ENCODE measurements at places on chromosomes 1 and 21.

GRCh38 chr1:50917138-50918137, 42.6 kb downstream of the FAF1 start:
- no peak for DNase-seq

DNA sequence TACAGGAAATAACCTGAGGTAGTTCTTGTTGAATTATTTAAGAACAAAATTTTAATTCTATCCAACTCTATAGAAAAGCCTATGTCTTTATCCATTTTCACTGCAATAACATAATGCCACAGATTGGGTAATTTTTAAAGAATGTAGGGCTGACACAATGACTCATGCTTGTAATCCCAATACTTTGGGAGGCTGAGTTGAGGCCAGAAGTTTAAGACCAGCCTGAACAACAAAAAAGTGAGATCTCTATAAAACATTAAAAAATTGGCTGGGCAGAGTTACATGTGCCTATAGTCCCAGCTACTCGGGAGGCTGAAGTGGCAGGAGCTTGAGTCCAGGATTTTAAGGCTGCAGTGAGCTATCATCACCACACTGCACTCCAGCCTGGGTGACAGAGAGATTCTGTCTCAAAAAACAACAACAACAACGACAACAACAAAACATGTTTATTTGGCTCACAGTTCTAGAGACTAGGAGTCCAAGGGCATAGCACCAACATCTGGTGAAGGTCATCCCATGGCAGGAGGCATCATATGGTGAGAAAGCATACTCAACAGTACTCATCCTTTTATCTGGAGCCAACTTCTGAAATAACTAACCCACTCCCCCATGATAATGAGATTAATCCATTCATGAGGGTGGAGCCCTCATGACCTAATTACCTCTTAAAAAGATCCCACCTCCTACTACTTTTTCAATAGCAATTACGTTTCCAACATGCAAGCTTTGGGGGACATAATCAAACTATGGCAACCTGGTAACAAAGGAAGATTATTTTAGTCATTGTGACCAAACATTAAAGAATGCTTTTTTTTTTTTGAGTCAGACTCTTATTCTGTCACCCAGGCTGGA, 59.6 kb downstream of the ABL2 start:
- DNase-seq: no peak

- peak; percentile 43 for DNase-seq
Observed at GRCh38 chr1:209756615-209757445, 977 bp downstream of the TRAF3IP3 start.

DNA sequence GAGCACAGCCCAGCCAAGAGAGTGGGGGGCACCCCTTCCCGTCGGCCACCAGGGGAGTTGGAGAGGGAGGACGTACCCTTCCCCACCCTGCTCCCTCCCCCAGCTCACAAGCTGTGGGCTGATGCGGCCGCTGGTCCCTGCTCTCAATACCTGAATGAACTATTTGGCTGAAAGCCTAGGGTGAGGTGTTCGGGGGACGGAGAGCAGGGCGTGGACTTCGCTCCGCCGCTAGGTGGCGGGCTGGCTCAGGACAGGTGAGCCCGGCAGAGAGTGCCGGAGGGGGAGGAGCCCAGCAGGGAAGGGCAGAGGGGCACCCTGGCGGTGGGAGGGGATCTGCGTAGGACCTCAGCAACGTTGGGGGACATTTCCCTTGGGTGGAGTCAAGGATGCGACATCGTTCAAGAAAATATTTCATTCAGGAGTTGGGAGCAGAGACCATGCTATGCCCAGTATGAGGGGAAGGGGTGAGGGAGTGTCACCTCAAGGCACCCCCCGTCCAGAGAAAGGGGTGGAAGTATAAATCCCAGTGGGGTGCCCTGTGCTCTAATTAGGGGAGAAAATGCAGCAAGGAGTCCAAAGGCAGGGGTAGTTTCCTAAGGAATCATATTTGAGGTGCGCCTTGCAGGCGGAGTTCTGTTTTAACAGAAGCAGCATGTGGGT, 12.0 kb upstream of the RHBG start:
- DNase-seq: peak; percentile 65

- DNase-seq: no peak
Observed at GRCh38 chr1:60898413-60898812, 183.9 kb upstream of the NFIA start.

Measured in stimulated activated CD4-positive, alpha-beta T cell treated with anti-CD3 and anti-CD28 coated beads, Interleukin-1b, Interleukin-23, amount 100 ng/mL, for 48 hours (primary cell).